Panc1 (cell line): ENCODE measurements at places on chromosomes 12 and 14.

- DNase-seq, result no peak
These were observed 717 bp downstream of the ORAI1 start for GRCh38 chr12:121626853-121627640.

- DNase-seq, result no peak
These were observed 224.1 kb upstream of the EGLN3 start for GRCh38 chr14:34174973-34175372.

GRCh38 chr12:6768990-6769389 is 2.8 kb downstream of the PTMS start:
- no peak for DNase-seq

GRCh38 chr14:23159532-23159931 is 23.9 kb downstream of the SLC7A8 start:
- no peak for DNase-seq
